ENCODE measurements at places on chromosomes 16 and 17.
A peak's percentile ranks its signal among the peaks of the same experiment; 100 is the strongest.

- DNase-seq: no peak
Measured at GRCh38 chr16:87196231-87196630, 121.0 kb downstream of the C16orf95 start.

- peak; percentile 47 for DNase-seq
Measured at GRCh38 chr16:3020247-3020603, at the start of gene TNFRSF12A. Gene TNFRSF12A, plus strand, starts transcription at chr16:3020368. Its CDS starts 30 bp downstream, at chr16:3020398.

GRCh38 chr17:39920218-39921210 is 2.1 kb upstream of the GSDMB start:
- DNase-seq: peak; percentile 62

DNA sequence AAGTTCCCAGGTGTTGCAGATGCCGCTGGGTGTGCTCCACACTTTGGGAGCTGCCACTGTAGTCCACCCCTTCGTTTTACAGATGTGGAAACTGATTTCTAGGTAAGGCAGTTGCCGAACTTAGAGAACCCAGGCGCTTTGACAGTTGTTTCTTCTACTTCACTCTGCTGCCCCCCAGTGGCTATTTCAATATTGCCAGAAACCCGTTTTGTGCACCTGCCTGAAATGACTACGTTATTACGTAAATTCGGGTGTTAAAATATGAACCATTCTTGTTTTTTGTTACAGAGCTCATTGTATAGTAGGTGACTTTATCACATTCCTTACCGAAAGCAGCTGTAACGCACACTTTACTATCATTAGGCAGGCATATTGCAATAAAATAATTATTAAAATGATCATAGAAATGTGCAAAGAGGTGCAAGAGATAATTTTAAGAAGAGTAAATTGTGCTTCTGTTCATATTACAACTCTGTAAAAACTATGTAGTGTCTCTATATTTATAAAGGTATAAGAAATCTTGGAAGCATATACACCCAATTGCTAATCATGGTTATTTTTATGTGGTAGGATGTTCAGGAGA is 44.9 kb downstream of the OTOA start:
- DNase-seq: peak; percentile 72

DNA sequence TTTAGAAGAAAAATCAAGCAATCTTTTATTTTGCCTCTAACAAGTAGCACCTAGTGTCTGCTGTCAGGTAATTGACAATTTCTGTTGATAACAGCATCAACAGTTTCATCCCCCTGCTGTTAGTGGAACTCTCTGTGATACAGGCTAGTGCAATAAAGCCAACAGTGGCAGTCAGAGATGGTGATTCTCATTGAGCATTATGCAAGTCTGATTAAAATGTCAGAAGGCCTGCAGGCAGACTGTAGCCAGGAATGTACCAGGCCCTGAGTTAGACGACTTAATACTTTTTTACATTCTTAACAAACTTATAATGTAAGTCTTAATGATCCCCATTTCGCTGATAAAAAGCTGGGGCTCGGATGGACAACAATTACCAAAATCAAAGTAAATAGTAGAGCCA is 14.6 kb downstream of the CYLD start:
- DNase-seq: no peak

- DNase-seq: no peak
Measured at GRCh38 chr16:48272837-48273421, 25.6 kb upstream of the ABCC11 start.

DNA sequence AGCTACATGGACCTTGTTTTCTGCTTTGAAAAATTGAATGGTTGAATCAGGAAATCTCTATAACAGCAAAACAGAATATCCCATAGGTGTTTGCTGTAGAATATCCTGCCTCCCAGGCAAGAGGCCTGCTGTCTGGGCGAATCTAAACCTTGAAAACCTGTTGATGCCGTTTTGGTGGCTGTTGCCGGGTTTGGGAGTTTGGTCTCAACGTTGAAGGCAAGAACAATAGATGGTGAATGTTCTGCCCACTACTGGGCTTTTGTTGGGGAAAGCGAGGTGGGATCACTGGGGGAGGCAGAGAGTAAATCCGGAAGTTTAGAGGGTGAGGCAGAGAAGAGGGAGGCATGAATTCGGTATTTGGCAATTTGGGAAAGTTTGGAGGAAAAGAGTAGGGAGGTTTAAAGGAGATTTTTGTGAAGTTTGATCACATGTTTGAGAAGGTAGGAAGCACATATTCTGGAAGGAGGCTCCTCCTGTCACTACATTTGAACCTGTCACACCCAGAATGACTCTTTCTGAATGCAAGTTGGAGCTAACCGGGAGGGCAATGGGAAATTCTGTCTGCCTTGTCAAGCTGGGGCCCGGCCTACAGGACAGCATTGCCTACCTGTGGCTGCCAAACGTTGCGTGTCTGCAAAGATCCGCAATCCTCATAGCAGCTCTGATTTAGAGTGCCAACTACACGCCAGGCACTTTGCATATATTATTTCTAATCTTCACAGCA is 46.5 kb downstream of the GPRC5B start:
- no peak for DNase-seq

DNA sequence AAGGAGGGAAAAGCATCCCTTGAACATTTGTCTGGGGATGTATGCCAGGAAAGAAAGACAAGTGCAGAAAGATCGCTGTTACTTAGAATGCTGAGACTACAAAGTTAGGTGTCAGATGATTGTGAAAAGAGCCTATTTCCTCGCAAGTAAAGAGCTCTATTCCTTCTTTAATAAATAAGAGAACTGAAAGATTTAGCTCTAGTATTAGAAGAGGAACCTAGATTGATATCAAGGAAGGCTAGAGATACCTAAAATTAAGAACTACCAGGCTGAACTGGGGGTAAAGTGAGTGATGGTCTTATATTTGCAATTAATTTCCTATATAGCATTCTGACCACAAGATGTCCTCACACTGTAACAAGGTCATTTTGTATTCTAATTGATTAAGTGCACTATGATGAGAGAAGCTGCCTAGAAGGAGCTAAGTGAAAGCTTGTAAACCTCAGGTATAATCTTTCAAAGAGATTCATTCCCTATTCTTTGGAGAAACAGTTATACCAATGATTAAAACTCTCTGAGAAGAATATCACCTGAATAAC is 62.3 kb downstream of the SSH2 start:
- no peak for DNase-seq

- no peak for DNase-seq
Measured at GRCh38 chr16:21156767-21157467, 1.6 kb upstream of the LDAF1 start.

Measured in stimulated activated naive CD4-positive, alpha-beta T cell treated with Interleukin-2 at 50 U/mL for 16 hours (primary cell).